WTC11 (cell line): ENCODE measurements at places on chromosomes 2 and 18.

- no peak for DNase-seq
Measured at GRCh38 chr2:144456680-144457079, 63.2 kb downstream of the ZEB2 start.

GRCh38 chr2:233354971-233355574 is 779 bp downstream of the DGKD start:
- peak; percentile 28 for DNase-seq

DNA sequence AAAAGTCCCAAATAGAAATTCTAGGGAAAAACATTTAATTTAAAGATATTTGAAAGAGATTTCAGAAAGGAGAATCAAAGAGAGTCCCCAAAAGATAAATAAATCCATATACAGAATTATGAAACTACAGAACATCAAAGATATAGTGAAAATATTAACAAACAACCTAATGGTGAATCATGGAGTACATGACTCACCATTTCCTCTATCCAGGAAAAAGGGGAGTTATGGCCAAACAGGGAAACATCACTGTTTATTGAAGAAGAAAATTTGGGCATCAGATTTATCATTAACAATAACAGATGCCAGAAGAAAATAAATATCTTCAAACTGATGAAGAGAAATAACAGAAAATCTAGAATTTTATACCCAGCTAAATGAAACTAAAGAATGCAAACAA is 448.3 kb downstream of the CDH2 start:
- no peak for DNase-seq

DNA sequence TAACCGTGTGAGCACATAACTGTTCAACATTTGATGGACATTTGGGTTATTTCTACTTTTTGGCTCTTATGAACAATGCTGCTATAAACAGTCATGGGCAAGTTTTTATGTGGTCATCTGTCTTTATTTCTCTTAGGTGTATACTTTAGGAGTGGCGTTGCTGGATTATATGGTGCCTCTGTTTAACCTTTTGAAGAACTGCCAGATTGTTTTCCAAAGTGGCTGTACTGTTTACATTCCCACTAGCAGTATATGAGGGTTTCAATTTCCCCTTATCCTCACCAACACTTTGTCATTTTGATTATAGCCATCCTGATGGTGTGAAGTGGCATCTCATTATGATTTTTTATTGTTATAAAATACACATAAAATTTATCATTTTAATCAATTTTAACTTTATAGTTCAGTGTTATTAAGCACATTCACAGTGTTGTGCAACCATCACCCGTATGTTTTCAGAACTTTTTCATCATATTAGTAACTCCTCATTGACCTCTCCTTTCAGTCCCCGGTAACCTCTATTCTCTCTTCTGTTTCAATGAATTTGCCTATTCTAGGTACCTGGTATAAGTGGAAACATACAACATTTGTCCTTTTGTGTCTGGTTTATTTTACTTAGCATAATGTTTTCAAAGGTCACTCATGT is 55.4 kb downstream of the EML4 start:
- no peak for DNase-seq

DNA sequence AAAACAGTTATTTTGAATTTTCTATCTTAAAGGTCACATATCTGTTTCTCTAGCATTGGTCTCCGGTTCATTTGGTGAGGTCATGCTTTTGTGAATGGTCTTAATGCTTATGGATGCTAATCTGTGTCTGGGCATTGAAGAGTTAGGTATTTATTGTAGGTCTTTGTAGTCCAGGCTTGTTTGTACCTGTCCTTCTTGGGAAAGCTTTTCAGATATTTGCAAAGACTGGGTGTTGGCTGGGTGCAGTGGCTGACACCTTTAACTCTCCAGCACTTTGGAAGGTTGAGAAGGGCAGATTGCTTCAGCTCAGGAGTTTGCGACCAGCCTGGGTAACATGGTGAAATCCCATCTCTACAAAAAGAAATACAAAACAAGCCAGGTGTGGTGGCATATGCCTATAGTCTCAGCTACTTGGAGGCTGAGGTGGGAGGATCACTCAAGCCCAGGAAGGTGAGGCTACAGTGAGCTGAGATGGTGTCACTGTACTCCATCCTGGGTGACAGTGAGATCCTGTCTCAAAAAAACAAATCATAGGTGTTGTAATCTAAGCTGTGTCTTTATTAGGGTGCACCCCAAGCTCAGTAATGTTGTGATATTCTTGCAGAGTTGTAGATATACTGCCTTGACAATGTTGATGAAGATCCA is 82.3 kb downstream of the FAM117B start:
- DNase-seq, result no peak

GRCh38 chr2:60334610-60335009 is 218.8 kb downstream of the BCL11A start:
- no peak for DNase-seq

DNA sequence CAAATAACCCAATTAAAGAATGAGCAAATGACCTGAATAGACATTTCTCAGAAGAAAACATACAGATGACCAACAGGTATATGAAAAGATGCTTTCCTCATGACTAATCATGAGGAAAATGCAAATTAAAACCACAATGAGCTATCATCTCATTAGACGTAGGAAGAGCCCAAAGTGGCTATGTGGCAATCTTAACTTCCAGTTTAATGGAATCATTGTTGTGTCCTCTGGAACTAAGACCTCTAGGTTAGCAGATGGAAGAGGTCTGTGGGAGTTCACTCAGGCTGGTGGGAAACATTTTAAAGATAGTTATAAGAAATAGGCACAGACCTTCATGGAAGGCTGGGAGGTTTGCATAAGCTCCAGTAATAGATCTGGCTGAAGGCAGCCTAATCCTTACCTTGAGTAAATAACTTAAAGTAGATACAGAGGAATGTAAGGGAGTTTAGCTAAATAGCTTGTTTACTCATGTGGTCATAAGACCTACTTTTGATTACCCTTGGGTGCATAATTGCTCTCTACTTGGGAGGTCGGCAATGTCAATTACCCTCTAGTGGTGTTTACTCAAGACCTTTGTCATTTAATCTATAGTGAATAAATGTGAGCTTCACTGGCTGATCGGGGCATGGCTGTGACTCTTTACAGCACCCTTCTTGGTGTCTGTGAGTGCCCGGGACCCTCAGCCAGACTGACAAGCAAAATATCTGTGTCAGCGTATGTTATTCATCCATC is 119.0 kb downstream of the GULP1 start:
- DNase-seq, result no peak

DNA sequence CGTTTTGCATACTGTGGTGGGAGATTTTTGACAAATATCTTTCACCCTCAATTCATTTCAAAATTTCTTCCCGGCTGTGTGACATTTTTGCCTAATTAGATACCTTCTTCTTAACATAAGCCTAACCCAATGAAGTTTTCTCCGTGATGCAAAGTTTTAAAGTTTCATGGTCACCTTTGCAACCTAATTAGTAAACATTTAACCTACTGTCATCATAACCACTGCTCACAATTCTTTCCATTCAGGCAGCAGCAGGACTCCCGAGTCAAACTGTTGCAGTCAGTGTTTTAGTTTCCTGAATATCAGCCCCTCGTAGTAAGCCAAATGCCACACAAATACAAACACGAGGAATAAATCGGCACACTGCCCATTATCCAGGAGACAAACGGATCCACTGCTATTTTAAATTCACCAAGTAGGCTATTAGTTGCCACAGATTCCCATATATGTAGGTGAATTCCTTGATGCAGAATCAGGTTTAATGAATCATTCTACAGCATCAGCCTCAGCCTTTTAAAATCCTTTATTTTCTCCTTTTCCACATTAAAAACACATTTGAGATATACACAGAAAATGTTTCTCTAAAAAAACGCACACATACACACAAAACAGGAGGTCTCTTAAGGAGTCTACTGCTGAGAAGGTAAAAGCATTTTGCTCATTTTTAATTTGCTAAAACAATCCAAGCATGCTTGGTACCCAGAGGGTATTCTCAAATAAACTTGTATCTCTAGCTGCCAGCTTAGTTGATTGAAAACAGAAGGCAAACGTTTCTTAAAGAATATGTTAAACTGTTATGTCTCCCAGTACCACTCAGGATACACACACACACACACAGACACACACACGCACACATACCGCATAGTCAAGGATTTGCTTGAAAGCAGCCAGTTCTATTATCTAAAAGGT is 106.5 kb upstream of the KCTD1 start:
- no peak for DNase-seq

- DNase-seq, result no peak
Measured at GRCh38 chr2:65326276-65326675, 98.6 kb downstream of the ACTR2 start.

DNA sequence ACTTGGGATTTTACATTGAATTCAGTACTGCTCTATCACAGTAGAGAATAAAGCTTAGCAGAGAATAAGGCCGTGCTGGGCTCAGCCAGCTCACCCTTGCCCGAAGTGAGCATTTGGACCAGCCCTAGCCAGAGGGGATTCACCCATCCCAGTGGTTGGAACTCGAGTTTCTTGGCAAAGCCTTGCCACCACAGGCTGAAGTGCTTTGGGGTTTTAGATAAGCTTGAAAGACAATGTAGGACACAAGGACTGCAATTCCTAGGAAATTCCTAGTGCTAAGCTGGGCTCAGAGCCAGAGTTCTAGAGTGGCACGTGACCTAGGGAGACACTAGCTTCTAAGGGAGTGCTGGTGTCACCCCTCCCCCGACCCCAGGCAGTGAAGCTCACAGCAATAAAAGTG is 28.0 kb downstream of the SERPINB11 start:
- DNase-seq, result no peak

DNA sequence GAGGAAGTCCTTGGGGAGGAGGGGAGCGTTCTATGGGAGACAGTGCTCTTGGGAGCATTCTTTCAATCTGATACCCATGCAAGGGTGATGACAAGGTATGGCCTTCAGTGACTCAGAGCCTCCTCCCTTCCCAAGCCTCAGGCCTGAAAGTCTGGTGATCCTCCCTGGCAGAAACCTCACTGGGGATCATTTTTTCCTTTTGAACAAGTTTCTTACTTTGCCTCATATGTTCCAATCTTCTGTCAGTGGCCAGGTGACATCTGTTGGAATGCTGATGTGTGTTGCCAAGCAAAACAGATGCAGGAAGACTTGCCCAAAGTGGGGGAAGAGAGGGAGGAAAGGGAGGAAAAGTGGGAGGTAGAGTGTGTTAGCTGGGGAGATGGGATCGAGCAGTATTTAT is 224.8 kb downstream of the NEDD4L start:
- no peak for DNase-seq

- DNase-seq, result no peak
Measured at GRCh38 chr2:16614314-16614860, 51.2 kb downstream of the CYRIA start.

GRCh38 chr2:17627434-17627833 is 86.9 kb downstream of the VSNL1 start:
- DNase-seq, result no peak

DNA sequence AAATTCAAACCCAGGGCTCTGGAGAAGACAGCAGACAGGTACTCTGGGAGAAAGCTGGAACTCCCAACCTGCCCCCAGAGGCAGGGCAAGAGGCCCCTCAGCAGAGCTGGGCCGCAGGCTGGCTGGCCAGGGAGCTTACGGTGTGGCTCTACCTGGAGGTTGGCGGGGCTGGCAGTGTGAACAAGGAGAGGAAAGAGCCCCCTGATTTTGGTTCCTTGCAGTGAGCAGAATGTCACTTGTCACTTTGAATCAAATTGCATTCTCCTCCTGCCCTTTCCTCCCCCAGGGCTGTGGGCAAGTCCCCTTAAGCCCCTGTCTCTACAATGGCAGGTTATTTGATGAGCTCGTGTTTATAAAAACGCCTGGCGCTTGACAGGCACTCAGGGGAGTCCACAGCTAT is 32.6 kb downstream of the MYO7B start:
- DNase-seq, result no peak

- no peak for DNase-seq
Measured at GRCh38 chr2:21268197-21268877, 144.6 kb downstream of the TDRD15 start.

DNA sequence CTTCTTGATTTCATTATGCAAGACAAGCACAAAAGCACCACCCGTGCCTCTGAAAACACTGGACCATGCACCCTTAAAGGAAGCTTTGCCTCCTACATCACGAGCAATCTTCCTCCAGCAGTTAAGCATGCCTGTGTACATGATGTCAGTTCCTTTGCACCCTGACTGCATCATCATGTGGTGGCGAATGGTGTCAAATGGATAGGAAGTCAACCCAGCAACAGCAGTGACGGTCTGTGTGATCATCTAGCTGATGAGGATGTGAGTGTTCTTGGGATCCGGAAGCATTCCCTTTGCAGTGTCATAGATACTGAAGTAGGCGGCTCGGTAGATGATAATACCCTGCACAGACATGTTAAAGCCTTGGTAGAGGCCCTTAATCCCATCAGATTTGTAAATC is 240.7 kb upstream of the FAM98A start:
- DNase-seq, result no peak

DNA sequence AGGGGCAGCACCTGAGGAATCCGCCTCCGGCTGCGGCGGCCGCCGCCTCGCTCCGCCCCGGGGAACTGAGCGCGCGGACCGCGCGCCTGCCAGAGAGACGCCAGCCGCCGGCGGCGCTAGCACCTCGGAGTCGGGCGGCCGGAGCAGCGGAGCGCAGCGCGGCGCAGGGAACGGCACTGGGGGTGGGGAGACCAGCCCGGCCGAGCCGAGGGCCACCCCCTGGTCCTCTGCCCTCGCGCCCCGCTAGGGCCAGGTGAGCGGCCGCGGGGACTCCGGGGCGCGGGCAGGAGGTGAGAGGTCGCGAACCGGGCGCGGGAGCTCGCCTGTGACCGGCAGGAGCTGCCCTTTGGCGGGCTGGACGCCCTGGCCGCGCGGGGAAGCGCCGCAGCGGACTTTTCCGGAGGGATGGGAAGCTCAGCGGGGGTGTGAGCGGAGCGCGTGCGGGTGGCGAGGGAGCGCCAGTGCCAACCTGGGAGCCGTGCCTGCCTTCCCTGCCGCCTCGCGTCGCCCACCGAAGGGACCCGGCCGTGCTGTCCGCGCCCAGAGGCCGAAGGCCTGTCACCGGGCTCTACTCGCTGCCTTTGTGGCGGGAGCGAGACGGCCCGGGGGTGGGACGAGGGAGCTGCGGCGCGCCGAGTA is at the start of gene GREB1L:
Gene GREB1L (plus strand): TSS at position 92 of the 639 bp plus-strand sequence. CDS start 141,287 bp downstream, outside the sequence.
- peak; percentile 77 for DNase-seq

- DNase-seq, result no peak
Measured at GRCh38 chr2:180334514-180334913, 327.4 kb upstream of the CWC22 start.

DNA sequence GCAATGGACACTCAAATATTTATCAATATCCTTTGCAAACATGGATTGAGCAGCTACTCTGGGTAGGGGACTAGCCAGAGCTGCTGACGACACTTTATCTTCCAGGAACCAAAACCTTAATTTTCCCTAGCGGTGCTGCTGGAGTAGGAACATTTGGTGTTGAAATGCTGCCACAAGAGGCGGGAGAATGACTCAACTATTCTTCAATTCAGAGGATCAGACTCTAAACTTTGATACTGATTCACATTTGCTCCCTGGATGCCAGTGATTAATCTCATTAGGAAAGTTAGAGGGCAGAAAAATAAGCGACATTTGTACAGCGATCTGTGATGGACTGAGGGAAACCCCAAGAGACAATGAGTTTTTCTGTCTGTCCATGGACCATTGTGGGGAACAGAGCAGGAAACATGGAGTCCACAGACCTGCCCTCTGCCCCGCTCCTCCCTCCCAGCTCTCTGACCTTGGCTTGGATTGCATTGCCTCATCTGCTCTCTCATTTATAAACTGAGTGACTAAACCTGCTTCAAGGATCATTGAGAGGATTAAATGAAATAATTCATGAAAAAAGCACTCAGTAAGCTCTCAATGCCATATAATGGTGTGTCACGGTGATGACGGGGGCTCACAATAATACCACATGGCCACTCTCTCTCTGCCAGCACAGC is 12.6 kb upstream of the EPB41L3 start:
- DNase-seq, result no peak
